Fibroblast of mammary gland (primary cell): ENCODE measurements at places on chromosomes 7 and 10.

- no peak for DNase-seq
Observed at GRCh38 chr7:13949445-13949844, 40.0 kb downstream of the ETV1 start.

- DNase-seq: no peak
Observed at GRCh38 chr7:112646783-112647182, 143.4 kb downstream of the TMEM168 start.

- DNase-seq: no peak
Observed at GRCh38 chr10:53997953-53998352, 803.1 kb downstream of the PCDH15 start.

- peak; percentile 30 for DNase-seq
Observed at GRCh38 chr10:79144351-79145173, 75.8 kb downstream of the ZMIZ1 start.

- peak; percentile 2 for DNase-seq
Observed at GRCh38 chr10:127550861-127551260, 1.8 kb downstream of the NPS start.

DNA sequence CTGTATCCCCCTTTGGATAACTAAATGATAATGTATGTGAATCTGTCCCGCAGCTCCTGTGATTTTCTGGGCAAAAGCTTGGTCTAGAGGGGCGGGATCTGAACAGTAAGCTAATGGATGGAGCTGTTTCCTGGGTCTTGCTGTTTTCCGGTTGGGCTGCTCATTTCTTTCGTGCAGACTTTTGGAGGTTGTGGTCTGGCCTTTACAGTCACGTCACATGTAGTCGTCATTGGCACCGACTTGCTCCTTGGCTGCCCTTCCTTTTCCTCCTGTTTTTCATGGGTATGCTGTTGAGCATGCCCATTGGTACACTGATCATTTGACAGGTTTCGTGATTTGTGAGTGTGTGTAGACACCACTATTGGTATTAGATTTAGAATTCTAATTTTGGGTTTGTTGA lies 2.0 kb downstream of the FBH1 start:
- DNase-seq: peak; percentile 82

- DNase-seq: no peak
Observed at GRCh38 chr10:123579675-123580074, 86.5 kb upstream of the GPR26 start.

DNA sequence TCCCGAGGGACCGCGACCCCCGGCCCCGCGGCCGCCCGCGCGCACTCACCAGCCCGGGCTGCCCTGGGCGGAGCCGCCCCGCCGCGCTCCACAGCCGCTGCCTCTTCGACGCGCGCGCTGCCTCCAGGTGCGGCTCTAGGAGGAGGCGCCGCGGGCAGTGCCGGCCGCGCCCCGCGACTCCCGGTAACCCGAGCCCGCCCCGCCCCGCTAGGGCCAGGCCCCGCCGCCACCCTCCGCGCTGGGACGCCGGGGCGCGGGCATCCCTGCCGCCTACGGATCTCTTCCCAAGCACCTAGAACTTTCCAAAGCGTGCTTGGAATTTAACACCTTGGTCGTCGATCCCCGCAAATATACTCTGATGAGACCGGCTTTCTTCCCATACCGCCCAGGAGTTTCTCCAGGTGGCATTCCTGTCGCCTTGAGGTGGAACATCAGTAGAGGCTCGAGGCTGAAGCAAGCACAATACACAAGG lies at the start of gene SLC26A5:
Gene SLC26A5, minus strand, starts transcription at position 159 of the 472 bp plus-strand sequence. CDS start 24,693 bp downstream, outside the sequence.
- no peak for DNase-seq

GRCh38 chr7:6379886-6380285 lies 67.9 kb downstream of the DAGLB start:
- no peak for DNase-seq

GRCh38 chr10:3397231-3397630 lies 224.6 kb upstream of the PITRM1 start:
- peak; percentile 20 for DNase-seq

DNA sequence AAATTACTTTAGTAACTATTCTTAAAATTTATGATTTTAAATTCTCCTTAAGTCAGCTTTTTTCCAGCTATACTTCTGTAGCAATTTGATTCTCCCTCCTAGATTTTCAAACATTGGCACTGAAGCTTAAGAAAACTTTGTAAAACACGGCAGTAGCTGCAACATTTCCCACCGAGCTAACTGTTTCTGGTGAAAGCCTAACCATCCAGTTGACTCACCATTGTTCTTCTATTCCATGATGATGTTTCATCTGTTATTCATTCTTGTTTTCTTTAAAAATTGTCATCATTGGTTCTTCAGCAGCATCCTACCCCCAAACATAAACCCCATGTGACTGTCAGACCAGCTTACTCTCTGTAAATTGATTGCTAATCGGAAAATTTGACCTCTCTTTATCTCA lies 312.3 kb downstream of the DGKB start:
- DNase-seq: no peak

GRCh38 chr7:36361227-36361626 lies 28.4 kb upstream of the ANLN start:
- DNase-seq: no peak

GRCh38 chr7:133923974-133924373 lies 203.2 kb upstream of the LRGUK start:
- no peak for DNase-seq

DNA sequence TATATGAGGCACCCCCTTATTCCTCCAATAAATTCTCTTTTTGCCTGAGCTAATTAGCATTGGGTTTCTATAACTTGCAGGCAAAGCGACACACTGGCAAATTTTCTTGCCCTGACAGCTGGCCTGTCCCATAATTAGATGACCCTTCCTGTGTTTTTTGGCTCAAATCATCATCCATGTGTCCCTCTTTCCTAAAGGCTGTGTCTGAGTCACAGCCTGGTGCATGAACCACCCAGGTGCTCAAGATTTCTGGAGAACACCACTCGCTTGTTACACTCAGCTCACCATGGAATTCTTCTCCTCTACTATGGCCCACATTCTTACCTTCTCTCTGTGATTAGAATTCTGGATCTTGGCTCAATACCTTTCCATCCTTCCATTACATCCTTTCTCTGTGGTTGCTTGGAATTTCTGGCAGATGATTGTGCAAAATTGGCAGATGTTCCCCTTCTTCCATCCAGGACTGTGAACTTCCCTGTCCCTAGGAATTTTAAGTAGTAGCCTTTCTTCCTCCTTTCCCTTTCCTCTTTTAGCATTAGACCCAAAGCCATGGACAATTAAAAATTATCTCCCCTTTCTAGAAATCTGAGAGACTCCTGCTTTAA lies 116.0 kb upstream of the ANKRD1 start:
- peak; percentile 45 for DNase-seq

GRCh38 chr7:67842571-67842970 lies 845.9 kb downstream of the TYW1 start:
- DNase-seq: no peak
